ENCODE measurements at places on chromosomes 7 and 10. TPM values are rescaled to one million over a fixed set of nuclear protein-coding genes. Genes with fewer than 3 reads are reported as not detected.

SEPTIN7 gene
- 157 TPM for total RNA-seq

GNAT3 gene
- not detected for total RNA-seq

GSDME gene
- 24.5 TPM for total RNA-seq

PSMG3 gene
- total RNA-seq, result 30.9 TPM

CLCN1 gene
- total RNA-seq, result not detected

LBX1 gene
- not detected for total RNA-seq

GIMAP2 gene
- total RNA-seq, result 44.0 TPM

CPXM2 gene
- total RNA-seq, result 18.4 TPM
